Astrocyte of the spinal cord (primary cell): ENCODE measurements at places on chromosomes 6 and 20.

DNA sequence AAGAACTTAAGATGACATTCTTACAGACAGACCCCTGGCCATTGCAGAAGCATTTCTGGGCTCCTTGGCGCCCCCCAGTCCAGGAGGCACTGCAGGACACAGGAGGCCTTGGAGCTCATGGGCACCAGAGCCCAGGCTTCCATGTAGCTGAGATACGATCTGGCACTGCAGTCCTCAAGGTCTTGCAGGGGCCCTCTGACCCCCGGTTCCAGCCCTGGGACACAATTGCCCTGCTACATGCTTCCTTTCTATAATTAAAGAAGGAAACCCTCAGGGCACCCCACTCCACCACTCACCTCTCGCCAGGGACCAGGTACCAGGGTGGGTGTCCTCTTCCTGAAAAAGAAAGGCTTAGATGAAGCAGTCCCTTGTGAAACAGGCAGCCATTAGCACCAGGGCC, 33.6 kb downstream of the WFDC3 start:
- no peak for DNase-seq

- DNase-seq, result peak; percentile 75
Measured at GRCh38 chr6:31580807-31581433, 1.3 kb downstream of the LTB start.

GRCh38 chr6:73739096-73739495, 43.1 kb downstream of the CD109 start:
- peak; percentile 80 for DNase-seq

DNA sequence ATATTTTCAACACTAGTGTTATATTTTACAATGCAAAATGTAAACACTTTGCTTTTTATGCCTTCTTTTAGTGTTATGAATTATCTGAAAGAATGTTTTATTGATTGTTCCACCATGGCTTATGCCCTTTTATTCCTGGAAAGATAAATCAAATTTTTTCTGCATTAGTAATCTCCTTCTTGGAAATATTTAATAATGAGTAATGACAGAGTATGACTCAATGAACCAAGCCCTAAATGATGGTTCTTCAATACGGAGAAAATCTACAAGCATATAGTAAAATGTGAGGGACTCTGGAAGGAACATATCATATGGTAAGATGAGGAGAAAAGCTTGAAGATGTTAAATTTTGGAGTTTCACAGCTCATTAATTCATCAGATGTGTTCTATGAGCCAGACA, 929.6 kb downstream of the C6orf118 start:
- DNase-seq, result peak; percentile 3

DNA sequence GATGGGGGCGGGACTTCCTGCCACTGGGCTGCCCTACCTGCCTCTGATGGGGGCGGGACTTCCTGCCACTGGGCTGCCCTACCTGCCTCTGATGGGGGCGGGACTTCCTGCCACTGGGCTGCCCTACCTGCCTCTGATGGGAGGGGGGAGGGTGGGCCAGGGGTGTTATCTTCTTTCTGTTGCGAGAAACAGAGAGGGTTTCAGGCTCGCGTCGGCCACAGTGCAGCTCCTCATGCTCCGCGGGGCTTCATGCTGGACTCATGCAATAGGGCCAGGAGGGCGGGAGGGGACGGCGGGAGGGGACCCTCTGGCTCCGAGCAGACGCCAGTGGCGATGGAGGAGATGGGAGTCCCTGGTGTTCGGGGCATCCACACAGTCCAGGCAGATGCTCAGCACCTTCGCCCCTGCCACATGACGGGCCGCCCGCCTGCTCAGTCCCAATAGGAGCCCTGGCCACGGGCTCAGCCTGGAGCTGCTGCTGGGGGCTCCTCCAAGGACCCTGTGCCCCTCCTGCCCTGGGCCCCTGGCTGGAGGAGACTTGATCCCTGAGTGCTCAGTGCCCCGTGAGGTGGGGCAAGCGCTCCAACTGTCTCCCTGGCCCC, 48.8 kb upstream of the CHRNA4 start:
- DNase-seq, result no peak

DNA sequence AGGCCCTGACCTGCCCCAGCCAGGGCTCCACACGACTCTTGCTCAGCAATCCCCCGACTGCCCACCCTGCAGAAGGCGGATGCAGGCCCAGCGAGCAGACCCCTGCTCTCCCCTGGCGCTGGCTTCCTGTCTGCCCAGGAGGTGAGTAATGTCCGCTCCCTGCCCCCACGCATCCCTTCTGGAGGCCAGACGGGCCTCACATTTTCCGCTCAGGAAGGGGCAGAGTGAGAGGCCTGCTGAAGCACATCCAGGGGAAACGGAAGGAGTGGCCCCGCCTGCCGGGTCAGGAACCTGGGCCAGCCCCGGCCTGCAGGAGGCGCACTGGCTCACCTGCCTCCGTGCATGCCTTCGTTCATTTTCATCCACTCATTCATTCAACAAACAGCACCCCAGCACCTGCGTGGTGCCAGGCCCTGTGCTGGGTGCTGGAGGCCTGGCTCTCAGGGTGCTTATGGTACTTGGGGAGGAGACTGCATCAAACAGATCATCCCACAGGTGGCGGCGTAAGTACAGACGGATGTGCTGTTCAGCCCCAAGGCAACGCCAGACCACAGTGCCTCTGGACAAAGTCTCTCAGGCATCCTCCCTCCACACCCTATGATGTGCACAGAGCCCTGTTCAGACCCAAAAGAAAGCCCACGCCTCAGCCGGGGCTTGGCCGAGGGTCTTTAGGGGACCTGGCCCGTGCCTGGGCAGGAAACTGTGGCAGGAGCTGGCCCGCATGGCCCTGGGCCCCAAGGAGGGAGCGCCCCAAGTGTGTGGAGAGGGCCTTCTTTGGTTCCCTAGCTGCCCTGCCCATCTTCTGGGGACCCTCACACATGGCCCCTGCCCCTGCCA, 112.1 kb downstream of the ASXL1 start:
- peak; percentile 88 for DNase-seq

DNA sequence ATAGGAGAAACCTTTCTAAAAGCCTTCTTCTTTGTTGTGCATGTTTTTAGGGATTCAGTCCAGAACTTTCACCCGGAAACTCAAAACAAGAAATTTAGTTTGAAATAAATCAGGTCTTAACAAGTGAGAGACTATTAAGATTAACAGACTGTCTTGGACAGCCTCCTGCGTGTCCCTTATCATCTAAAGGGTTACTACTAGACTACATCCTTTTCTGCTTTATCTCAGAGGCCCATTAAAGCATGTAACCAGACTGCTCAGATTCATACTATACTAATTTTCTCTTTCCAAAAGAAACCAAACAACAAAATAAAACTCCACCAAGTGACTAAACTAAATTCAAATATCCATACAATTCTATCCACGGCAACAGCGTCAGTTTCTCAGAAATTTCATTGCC, 173.8 kb downstream of the GMPR start:
- DNase-seq, result no peak

DNA sequence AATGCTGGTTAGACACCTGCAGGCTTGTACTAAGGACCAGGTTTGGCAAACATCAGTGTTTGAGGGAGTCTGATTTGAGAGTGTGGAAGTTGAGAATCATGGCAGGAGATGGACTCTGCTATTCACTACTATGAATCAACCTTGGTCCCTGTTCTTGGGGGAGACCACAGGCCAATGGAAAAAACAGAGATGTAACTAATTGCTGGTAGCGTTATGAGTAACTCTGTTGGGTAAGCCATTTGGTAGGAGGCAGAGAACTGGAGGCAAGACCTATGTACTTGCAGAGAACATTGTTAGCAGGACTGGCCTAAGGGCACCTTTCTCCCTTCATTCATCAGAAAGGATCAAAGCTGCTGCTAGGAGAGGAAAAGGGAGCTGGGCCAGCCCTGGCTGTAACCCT, 8.3 kb upstream of the WFDC2 start:
- DNase-seq, result no peak

DNA sequence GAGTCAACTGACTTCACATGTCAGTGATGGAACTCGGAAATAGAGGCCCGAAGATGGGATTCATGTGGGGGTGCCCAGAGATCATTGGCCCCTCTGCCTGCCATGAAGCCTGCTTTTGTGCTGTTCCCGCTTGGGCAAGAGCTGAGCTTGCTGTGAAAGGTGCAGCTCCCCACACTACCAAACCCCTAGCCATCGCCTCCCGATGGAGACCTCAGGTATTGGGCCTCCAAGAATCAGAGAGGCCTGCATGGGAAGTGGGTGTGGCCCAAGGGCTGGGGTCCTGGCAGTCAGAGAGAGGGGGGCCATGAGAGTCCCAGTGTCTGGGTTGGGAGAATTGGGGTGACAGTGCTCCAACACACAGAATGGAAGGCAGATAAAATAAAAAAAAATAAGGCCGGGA, 160.9 kb downstream of the SOD2 start:
- DNase-seq, result no peak

DNA sequence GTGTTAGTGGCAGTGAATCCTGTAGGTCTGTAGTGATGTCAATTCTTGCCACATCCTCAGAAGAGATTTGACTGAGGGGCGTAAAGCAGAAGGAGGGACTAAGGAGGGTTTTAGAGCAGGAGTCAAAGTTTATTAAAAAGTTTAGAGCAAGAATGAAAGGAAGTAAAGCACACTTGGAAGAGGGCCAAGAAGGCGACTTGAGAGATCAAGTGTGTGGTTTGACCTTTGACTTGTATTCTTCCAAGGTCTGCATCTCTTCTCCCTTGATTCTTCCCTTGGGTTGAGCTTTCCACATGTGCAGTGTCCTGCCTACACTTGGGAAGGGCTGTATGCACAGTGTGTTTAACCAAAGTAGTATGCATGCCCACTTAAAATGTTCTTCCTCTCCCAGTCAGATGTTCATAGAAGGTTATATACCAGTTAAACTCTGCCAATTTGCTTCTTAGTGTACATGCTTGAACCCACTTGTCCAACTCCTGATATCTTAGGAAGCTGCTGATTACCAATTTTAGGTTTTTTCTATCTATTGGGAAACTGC, 627.6 kb downstream of the MMUT start:
- no peak for DNase-seq

DNA sequence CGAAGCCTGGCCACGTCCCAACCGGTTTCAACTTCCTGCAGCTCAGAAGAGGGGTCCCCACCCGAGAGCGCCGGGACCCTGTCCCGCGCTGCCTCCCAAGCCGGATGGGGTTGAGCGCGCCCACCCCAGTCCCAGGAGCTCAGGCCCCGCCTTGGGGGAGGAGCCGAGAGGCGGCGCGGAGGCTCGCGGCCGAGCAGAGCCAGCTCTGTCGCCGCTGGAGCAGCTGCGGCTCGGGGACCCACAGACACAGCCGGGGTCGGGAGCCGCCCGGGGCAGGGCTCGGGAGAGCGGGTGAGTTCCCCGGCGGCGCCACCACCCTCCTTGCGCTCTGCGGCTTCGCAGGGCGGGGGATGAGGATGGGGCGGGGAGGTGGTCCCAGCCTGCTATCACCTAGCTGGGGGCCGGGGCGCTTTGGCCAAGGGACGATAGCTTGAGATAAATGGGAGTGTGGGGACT, at the start of gene PPP1R16B:
TSS of gene PPP1R16B (plus strand) at position 196 of the 456 bp plus-strand sequence. CDS start 30,229 bp downstream, outside the sequence.
- no peak for DNase-seq

- no peak for DNase-seq
Measured at GRCh38 chr20:34060970-34061369, 51.1 kb downstream of the EIF2S2 start.

- peak; percentile 12 for DNase-seq
Measured at GRCh38 chr20:64222291-64222735, 33.2 kb upstream of the PCMTD2 start.

DNA sequence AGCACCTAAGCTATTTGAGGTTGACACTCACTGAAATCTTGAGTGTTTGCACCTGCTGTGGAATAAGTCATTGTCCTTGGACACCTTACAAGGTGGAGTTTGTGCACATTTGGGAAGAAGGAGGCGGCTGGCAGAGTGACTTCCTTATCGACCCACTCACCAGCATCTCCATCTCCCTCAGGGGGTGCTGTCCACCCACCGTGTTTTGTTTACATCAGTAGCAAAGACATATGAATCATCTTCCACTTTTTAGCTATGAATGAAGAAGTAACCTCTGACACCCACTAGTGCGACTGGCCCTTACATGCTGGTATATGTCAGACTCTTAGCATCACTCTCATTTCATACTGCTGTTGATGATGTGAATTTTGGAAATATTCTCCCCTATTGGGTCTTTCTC, 119.5 kb upstream of the SGK1 start:
- peak; percentile 58 for DNase-seq

DNA sequence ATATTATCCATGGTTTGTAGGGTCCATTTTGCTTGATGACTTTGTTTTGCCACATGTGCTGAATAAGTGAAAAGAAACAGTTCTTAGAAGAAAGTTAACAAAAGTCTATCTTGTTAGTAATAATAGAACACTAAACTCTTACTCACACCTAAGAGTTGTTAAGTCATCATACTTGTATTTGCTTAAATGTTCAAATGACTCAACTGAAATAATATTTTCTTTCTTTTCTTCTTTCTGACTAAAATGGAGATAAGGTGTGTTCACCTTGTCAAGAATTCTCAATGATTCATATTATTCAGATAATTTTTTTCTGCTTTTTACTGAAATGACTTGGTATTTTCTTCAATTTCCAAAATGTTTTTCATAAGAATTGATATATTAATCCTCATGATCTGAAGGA, 327.2 kb downstream of the HTR1B start:
- peak; percentile 38 for DNase-seq

- peak; percentile 25 for DNase-seq
Measured at GRCh38 chr6:145948328-145948727, 15.8 kb downstream of the SHPRH start.

- no peak for DNase-seq
Measured at GRCh38 chr6:138374230-138374629, 3.5 kb upstream of the SMIM28 start.

GRCh38 chr6:96522465-96523009, 931 bp downstream of the UFL1 start:
- DNase-seq, result peak; percentile 28

GRCh38 chr6:2688401-2689064, 62.2 kb downstream of the MYLK4 start:
- peak; percentile 92 for DNase-seq

DNA sequence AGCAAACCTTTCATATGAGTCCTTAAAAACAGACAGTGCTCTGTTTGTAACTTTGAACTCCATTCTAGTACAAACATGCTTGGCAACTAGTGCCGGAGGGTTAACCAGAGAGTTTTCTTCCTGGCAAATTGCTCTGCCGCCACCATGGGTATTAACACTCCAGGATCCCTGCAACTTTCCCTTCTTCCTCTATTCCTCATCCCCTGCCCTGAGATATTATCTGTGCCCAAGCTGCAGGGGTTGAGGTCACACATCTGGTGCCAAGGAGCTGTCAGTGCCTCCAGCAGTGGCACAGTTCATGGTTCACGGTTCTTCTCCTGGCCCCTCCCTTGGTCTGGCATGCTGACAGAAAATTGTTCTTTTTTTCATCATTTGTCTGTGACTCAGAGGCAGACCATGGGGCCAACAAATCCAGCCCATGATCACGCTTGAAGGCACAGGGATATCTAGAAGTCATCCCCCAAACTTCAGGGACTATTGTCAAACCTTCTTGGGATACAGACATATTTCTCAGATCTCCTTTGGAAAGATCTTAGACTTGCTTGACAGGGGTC, 77.5 kb downstream of the ATXN1 start:
- DNase-seq, result peak; percentile 82

GRCh38 chr20:16601047-16601446, 27.8 kb upstream of the KIF16B start:
- no peak for DNase-seq

DNA sequence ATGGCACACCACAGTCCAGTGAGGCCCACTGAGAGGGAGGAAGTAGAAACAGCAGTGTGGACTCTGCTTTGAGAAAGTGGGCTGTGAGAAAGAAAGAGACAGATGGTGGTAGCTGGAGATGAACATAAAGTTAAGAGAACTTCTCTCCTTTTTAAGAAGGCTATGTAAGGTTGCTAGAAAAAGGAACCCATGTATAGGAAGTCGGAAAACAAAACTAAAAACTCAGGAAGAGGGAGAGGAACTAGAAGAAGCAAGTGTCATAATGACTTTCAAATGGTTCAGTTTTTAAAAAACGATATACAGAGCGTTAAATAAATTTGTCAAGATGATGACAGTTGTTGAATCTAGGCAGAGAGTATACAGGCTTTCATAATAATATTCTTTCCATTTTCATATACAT, 25.4 kb upstream of the GMNN start:
- DNase-seq, result no peak
